ENCODE measurements at places on chromosomes 7 and 10.

- peak; percentile 83 for DNase-seq
Measured at GRCh38 chr7:74658178-74659004, 873 bp downstream of the GTF2I start.

GRCh38 chr7:98458090-98458875 lies 57.4 kb upstream of the BAIAP2L1 start:
- DNase-seq: no peak

DNA sequence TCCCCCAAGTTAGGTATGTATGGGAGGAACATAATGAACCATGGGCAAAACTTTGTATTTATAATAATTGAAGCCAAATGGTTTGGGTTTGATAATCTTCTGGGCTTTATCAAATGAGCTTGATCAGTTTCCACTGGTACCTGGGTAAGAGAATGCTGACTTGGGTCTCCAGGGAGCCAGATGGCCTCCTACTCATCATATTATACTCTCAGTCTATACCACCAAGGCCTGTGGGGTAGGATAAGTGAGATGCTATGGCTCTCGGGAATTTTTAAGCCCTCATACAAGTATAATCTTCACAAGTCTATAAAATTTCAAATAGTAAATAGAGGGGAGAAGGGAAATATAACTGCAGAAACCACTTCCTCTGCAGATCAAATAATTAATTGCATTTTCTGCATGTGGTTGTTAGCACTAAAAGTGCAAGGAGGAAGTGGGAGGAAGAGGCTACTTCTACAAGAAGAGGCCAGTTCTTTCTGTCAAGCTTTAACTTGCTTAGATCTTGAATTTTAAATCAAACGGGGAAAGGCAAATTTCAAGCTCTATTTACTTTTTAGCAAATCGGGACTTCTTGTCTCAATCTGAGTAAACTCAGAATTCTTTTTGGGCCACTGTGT lies 349.0 kb downstream of the SORCS1 start:
- no peak for DNase-seq

- peak; percentile 47 for DNase-seq
Measured at GRCh38 chr7:1920266-1920681, 250.2 kb downstream of the ELFN1 start.

GRCh38 chr7:143408686-143409561 lies at the start of gene EPHA1:
Gene EPHA1, minus strand, starts transcription at chr7:143408856. Its CDS starts 51 bp downstream, at chr7:143408805.
- no peak for DNase-seq

- DNase-seq: no peak
Measured at GRCh38 chr10:132602614-132603013, 65.0 kb downstream of the INPP5A start.

DNA sequence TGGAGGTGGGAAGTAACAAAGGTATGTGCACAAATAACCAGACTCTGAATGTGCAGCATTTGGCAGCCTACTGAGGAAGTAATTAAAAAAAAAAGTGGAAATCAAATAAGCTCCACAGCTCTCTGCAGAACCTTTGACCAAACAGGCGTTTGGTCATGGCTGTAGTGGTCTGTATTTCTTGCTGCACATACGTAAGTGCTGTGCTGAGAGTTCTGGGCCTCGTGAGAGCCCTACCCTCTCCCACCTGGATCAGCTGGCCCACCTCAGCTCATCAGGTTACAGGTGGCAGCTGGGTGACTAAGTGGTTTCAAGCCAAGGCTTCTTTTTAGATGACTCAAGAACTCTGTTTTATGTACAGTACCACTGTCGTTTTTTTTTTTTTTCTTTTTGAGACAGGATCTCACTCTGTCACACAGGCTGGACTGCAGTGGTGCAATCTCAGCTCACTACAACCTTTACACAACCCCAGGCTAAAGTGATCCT lies 178.2 kb upstream of the KLF6 start:
- no peak for DNase-seq

DNA sequence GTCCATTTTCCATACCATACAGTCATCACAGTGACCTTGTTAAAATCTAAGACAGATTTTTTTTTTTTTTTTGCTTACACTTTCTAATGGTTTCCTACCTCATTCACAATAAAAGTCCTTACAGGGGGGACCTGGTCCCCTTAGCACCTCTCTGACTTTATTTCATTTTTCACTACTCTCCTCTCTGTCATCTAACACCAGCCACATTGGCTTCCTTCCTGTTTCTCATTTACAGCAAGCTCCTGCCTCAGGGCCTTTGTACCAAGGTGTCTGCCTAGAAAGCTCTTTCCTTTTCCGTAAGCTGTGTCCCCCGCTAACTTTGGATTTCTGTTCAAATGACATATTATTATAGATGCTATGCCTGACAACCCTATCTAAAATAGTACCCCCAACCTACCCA lies 27.7 kb downstream of the CC2D2B start:
- DNase-seq: no peak

DNA sequence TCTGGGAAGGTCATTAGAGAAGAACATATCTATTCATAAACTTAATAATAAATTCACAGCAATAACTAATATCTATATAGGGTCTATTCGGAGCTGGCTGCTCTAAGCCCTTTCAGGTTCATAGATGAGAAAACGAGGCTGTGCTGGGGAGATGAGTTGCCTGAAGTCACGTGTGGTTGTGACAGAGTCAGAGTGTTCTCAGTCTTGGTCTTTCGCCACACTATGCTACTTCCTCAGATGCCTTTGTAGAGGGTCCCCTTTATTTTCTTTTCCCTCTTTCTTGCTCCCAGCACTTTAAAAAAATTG lies 43.7 kb upstream of the FAM180A start:
- DNase-seq: peak; percentile 10

DNA sequence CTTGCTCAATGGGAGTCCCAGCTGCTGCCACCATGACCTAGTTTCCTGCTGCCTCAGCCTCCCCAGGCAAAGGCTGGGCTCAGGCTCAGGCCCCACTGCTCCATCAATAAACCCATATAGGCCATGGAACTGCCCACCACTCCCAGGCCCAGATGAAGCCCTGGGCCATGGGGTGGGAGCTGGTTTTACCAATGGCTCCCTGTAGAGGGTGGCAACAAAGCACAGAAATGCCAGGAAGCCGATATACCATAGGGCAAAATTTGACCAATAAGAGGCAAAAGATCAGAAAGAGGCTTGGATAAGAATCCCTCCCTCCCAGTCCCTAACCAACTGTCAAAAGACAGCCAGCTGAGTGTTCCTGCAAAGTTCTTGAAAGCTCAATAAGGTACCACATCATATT lies 101.8 kb upstream of the DOCK1 start:
- DNase-seq: no peak

DNA sequence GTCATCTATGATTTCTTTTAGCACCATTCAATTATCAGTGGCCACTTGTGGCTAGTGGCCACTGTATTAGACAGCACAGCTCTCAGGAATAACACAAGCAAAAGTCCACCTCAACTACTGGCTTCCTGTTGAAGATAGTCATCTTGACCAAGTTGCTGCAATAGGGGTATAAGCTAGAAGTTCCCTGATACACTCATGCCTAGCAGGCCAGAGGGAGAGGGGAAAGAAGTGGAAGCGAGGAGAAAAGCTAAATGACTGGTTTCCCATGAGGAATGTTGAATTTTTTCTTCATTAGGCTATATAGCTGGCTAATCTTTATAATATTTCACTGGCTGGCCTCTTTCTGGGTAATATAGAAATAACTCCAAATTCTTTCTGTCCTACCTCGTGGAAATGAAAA lies 327.5 kb upstream of the MEOX2 start:
- no peak for DNase-seq
